HCT116 (cell line): ENCODE measurements at places on chromosomes 12 and 14. TPM values are rescaled to one million over a fixed set of nuclear protein-coding genes. Genes with fewer than 3 reads are reported as not detected.

DNA sequence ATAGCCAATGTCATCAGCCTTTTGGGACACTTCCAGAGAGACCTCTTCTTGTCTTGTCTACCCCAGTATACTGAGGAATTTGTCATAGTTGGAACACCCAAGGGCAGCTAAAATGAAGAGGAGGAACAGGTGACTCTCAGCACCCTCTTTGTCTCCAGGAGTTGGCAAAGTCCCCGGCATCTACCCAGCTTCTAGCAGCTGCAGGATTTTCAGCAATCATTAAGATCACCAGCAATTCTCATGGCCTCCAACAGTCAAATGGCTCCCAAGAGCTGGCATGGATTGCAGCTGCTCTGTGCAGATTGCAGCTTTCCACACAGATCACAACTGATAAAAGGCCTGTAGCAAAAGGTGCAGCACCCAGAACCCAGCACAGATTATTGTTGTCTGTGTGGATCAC, 32.9 kb downstream of the RERGL start:
- no peak for DNase-seq

DNA sequence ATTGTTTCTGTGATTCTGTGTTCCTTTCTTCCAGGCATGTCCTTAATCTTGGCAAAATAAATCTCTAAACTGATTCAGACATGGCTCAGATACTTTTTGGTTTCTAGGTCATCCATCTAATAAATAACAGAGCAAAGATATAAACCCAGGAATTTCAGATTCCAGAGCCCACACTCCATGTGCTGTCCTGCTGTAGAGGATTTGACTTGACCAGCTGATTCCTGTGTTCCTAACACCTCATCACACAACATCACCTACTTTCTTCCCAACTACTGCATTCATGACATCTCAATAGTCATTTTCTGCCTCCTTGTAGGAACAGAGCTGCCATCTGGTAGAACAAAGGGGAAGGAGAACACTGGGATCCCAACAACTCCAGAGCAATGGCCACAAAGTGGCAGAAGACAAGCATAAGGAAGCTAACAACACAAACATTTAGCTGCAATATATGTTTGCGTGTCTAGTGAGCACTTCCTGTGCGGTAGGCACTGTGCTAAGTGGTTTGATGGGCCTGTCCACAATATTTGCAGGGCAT, 91.9 kb upstream of the OVCH1 start:
- DNase-seq = no peak

DNA sequence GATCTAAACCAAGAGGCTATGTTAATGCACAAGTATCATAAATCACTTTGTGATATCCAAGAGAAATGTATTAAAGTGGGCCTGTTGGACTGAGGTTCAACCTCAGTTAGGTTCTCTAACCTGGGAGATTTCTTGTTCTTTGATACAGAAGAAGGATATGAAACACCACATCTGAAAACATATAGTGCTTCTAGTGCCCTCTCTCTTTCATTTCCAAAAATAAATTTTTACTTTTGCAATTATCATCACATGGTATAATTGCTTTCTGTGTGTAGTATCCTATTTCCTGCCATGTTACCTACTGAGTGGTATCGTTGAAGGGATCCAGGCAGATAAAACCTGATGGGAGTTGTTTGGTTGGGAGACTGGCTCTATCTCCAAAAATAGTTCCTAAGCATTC, 264.9 kb downstream of the CCER1 start:
- no peak for DNase-seq

DNA sequence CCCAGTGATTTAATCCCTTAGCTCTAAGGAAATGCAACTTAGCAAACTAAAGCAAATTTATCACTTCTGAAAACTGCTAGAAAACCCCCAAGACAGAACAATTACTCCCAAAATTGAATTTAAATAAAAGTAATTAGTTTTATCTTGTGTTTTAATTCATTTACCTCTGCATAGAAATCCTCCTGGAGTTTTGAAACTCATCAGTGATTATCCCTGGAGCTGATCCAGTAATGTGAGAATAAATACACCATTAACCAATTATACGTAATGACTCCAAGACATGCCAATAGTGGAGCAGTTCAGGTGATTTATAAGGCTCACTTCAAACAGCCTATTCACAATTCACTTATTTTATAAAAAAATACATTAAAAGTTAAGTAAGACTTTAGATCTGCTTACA, 855.3 kb upstream of the FLRT2 start:
- DNase-seq = no peak

GRCh38 chr14:25537846-25538455, 488.0 kb upstream of the STXBP6 start:
- DNase-seq = no peak

DNA sequence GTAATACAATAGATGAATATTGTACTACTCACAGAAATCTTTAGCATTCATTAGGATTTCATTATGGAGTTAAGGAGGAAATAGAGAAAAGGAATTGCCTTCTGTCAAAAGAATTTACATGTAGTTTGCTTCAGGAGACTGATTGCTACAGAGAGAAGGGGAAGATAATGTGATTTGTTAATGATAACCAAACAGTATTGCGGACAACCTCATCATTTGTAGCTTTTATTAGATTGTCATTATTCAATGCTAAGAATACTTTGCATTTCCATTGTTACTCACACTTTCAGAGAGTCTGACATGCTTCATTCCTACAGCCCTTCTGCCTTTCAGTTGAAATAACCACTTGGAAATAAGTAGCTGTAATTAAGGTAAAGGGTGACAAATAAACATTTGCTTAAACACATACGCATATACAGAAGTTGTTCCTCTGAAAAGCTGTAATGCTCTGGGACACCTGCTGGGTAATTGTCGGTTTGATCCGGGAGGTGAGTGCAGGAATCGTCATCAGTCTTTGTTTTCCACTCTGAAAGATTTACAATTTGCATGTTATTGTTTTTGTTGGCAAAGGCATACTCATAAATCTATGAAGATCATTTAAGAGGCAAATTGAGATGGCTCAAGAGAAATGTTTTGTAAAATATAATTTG, 600.2 kb downstream of the TRHDE start:
- no peak for DNase-seq

- no peak for DNase-seq
Observed at GRCh38 chr14:74863274-74863673, 12.7 kb downstream of the PROX2 start.

DNA sequence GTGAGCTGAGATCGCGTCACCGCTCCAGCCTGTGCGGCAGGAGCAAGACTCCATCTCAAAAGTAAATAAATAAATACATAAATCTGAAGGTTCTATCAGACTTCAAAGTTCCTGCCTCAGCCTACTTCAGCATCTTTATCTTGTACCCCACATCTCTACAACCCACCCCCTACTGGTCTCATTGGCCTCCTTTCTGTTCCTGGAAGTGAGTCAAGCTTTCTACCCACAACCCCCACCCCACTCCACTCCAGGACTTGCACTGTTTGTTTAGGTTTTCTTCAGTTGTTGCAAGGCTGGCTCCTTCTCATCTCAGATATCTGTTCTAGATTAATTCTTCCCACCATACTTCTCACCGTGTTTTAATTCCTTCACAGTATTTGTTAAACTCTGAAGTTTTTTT, 714 bp upstream of the PSMC6 start:
- no peak for DNase-seq

Gene SDR39U1
- 61.8 TPM for total RNA-seq

Gene ACOT6
- total RNA-seq = not detected

Gene TMEM179
- not detected for total RNA-seq

Gene PAWR
- 106 TPM for total RNA-seq

Gene GPR162
- 2.3 TPM for total RNA-seq

Gene MANSC1
- total RNA-seq = 0.20 TPM
